M059J (cell line): ENCODE measurements at places on chromosomes 6 and 20.

DNA sequence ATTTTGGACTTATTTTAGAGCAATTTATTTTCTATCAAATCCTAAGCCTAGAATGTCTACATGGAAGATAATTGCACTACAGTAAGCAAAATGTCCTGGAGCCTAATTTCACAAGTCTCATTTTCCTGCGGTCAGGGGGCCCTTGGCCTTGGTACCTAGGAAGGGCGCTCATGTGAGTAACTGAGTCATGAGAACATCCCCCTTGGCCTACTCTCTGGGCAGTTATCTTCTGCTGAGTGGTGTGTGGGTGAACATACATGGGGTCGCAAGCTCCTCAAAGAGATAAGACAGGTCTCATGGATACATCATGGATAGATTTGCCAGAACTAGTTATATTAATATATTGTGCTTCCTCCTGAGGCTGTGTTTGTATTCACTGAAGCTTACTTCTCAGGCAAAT lies 211.2 kb upstream of the MARCKS start:
- no peak for DNase-seq

GRCh38 chr20:53205046-53205445 lies 232.9 kb downstream of the TSHZ2 start:
- peak; percentile 26 for DNase-seq

GRCh38 chr6:15689586-15690482 lies 27.0 kb upstream of the DTNBP1 start:
- no peak for DNase-seq

DNA sequence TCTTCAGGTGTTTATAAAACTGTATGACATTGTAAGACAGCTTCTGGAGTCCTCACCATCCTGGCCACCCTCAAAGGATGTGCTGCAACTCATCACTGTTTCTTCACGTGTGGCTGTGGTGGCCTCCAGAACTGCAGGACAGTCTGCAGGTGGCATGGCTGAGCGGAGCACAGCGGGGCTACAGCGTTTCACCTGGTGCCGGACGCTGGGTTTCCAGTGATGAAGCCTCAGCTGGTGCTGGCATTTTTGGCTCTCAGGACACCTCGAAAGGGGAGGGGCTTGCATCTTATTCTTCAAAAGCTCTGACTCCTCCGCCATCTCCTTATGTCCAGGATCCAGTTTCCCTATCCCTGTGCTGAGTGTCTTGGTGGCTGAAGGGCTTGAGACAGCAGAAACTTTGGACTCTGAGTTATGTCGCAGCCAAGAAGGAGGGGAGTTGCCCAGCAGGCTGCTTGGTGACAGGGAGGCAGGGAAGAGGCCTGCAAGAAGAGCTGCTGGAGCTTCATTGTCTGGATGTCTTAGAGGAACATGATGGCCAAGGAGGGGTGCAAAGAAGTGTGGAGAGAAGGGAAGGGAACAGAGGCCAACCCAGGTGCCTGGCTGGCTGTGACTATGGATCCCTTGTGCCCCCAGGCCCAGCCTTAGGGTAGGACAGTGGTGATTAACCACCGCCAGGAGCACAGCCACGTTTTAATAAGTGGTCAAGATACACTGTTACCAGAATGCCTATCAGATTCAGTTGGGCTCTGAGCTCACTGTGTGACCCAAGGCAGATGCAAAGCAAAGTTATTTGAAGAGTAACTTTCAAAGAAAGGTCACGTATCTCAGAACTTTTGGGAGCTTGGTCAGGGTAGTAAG lies 58.7 kb downstream of the GTF2H5 start:
- DNase-seq: no peak

DNA sequence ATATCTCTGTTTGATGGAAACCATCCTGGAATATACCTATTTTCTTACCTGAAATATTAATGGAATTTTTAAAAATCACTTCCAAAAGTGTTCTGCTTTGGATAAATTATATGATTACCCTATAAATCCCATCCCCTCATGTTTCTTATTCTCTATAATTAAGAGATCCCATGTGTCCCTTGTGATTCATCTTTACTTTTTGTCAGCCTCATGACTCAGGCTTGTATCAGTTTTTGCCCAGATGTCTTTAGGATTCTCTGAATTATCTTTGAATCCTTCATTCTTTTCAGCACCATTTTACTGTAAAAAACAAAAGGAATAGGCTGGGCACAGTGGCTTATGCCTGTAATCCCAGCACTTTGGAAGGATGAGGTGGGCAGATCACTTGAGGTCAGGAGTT lies 804.5 kb upstream of the CITED2 start:
- DNase-seq: peak; percentile 75
